ENCODE measurements at places on chromosomes 7 and 10. TPM values are rescaled to one million over a fixed set of nuclear protein-coding genes. Genes with fewer than 3 reads are reported as not detected.

- no peak for DNase-seq
Observed at GRCh38 chr10:33186150-33186549, 148.3 kb downstream of the NRP1 start.

DNA sequence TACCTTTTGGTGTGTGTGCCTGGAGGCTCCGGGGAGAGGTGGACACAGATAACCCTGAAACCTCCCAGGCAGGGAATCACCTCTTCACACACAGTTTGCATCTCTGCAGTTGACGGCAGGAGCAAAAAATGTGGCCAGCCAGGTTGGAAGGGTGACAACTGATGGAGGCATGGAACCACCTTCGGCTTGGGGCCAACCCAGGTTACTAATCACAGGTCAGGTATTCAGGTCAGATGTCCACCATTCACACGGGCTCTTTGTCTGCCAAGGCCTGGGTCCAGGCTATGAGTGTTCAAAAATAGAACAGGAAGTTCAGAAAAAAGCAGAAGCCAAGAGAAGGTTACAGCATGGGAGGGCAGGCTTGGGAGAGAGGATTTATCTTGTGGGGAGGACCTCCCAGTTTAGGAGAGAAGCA lies 137.2 kb upstream of the EFCAB10 start:
- DNase-seq: no peak

DNA sequence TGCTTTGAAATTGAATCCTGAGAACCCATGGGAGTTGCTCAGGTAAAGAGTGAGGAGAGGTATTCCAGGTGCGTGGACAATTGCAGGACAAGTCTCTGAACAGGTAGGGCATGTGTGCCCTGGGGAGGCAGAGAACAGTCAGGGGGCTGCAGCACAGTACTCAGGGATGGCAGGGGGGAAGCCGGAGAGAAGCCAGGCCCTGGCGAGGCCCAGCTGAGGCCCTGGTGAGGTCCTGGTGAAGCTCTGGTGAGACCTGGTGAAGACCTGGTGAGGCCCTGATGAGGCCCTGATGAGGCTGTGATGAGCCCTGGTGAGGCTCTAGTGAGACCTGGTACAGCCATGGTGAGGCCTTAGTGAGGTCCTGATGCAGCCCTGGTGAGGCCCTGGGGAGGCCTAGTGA lies 155.5 kb upstream of the GDF10 start:
- DNase-seq: no peak

- no peak for DNase-seq
Observed at GRCh38 chr7:36614959-36615358, 109.3 kb downstream of the AOAH start.

DNA sequence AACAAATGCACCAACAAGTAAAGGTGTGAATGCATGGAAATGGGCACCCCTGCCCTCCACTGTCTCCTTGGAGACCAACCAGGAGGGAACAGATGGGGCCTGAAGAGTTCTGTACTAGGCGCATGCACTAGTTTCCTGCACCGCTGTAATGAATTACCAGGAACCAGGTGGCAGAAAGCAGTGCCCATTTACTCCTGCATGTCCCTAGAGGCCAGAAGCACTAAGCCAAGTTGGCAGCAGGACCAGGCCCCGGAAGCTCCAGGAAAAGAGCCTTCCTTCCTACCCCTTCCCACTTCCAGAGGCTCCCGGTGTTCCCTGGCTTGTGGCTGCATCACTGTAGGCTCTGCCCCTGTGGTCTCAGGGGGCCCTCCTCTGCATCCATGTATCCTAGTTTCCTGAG lies 237.5 kb upstream of the PPP2R2D start:
- no peak for DNase-seq

The ARHGAP22 gene
- 3.2 TPM for total RNA-seq

The CTTNBP2 gene
- 12.6 TPM for total RNA-seq

The PRLHR gene
- total RNA-seq: not detected

The FBH1 gene
- 129 TPM for total RNA-seq

DNA sequence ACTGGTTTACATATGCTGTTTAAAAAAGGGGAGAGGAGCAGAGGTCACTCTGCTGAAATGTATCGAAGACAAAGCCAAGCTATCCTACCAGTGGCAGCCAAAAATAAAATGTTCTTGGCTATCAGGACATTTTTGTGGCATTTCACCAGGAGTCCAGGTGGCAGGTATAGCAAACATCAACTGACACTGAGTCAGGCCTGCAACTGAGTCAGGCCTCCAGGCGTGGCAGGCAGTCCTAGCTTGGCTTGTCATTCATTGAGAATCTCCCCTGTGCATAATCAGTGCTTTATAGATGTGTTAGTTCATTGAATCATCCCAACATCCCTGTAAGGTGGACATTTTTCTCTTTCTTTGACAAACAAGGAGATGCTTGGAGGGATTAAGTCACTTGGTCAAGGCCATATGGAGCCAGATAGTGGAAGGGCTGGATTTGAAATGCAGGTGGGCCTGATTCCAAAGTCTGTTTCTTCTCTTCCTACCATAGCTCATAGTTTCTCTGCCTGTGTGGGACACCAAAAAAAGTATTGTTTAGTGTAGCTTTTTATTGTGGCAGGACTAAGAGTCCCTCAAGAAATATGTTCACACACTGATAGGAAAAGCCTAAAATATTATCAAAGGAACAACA lies 4.3 kb downstream of the DYNC1I1 start:
- no peak for DNase-seq

The FANK1 gene
- total RNA-seq: 1.3 TPM

- DNase-seq: no peak
Observed at GRCh38 chr10:62108759-62109586, 159.7 kb downstream of the RTKN2 start.

- DNase-seq: no peak
Observed at GRCh38 chr7:18553605-18554003, 58.1 kb downstream of the HDAC9 start.

The NANOS1 gene
- total RNA-seq: 1.6 TPM

The EBLN1 gene
- total RNA-seq: not detected

GRCh38 chr10:48523212-48523819 lies 81.6 kb downstream of the ARHGAP22 start:
- no peak for DNase-seq

- DNase-seq: no peak
Observed at GRCh38 chr10:81928119-81928518, 53.1 kb downstream of the NRG3 start.

- no peak for DNase-seq
Observed at GRCh38 chr7:158894825-158895224, 38.5 kb downstream of the DYNC2I1 start.

The ABCB1 gene
- total RNA-seq: 5.8 TPM

DNA sequence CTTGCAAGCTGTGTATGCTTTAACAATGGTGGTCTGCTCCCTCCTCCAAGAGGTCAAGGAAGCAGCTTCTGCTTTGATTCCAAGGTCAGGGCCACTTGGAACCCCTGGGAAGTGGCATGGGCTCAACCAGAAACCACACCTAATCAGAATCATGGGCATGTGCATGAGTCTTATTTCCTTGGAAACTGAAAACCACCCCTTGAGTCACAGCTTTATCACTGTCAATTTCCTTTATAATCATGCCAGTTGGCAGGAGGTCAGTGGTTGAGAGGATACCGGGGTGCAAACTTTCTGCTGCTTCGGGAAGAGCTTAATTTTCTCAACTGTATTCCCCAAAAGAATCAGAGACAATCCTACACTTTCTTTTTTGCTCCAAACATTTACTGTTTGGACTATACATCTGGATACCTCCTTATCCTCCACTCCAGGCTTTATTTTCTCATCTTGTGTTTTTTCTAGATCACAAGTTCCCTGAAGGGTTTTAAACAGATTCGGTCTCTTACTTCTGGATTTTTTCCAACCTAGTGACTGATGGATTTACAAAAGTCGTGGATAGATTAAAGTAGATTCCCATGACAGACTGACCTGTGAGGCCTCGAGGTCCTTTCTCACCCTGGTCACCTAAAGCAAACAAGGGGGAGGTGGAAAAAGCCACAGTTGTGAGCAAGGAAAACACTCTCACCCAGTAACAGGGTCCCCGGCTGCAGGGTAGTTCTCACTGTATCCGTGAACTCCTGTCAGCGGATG lies 36.0 kb downstream of the COL17A1 start:
- no peak for DNase-seq

GRCh38 chr7:6320791-6321190 lies 48.4 kb upstream of the CYTH3 start:
- DNase-seq: no peak

The HABP2 gene
- total RNA-seq: not detected

DNA sequence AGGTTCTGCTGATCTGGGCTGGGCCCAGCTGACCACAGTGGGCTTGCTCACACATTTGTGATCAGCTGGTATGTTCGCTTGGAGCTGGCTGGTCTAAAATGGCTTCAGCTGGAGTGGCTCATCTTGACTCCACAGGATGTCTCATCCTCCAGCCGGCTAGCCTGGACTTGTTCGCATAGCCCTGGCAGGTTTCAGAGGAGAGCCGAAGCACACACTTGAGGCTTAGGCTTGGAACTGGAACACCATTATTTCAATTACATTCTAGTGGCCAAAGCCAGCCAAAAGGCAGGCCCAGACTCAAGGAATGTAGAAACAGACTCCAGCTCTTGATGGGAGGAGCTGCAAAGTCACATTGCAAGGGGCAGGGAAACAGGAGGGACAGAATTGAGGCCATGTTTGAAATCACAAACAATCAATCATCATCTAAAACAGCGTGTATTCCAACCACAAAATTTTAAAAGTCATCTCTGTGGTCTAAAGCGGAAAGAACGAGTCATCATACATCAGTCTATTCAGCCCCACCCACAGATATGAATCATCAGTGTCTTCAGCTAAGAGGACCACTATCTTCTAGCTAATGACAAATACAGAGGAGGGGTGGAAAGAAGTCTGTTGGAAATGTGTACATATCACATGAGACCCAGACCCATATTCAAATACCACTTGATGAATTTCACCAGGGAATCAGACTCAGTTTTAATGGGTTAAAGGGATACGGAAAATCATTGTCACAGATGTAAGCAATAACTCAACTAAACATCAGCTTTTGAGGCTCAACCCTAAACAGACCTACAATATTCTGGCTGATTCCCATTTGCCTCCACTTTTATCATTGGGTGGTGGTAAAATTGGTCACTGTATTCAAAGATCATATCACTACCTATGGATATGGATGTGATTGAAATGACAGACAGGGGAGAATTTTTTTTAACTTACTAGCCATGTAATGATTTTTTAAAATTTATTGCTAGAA lies 139.0 kb upstream of the MKLN1 start:
- no peak for DNase-seq

The ITPRID1 gene
- total RNA-seq: not detected

- DNase-seq: no peak
Observed at GRCh38 chr10:68752711-68753350, 31.8 kb downstream of the CCAR1 start.

DNA sequence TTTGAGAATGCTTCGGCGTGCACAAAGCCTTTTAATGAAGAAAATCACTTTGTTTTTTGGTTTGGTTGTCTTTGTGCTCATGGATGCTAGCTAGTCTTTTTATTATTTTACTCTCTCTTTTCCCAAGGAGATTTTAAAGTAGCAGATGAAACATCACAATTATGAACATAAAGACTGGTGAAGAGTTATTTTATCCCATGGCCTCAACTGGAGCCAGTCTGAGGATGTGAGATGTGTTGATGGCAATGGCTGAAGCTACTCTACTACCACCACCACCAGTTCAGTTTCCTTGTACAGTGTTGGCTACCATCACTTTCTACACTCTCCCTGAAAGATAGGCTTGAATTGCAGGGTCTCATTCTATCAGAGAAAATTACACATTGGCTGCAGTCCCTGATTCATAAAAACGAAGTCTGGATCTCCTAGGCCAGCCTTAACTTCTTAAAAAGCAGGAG lies 494 bp upstream of the HERC4 start:
- no peak for DNase-seq

- DNase-seq: no peak
Observed at GRCh38 chr10:120429395-120429794, 27.6 kb upstream of the PLPP4 start.

The CYP2C19 gene
- total RNA-seq: 0.50 TPM

The CBX3 gene
- 82.1 TPM for total RNA-seq

DNA sequence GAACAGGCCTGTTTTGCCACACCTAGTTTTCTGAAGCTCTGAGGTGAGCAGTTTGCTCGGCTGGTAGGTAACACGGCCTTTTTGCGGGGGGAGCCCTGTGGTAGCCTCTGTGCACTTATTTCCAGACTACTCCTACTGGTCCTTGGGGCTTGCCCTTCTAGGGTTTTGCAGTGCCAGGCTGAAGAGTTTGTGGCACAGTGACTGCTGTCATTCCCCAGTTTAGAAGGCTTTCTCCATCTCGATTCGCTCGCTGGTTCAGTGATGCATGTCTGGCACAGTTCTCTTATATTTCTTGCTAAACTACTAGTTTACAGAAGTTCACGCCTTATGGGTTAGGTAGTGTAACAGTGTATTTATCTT lies 711 bp downstream of the KIF20B start:
- no peak for DNase-seq

DNA sequence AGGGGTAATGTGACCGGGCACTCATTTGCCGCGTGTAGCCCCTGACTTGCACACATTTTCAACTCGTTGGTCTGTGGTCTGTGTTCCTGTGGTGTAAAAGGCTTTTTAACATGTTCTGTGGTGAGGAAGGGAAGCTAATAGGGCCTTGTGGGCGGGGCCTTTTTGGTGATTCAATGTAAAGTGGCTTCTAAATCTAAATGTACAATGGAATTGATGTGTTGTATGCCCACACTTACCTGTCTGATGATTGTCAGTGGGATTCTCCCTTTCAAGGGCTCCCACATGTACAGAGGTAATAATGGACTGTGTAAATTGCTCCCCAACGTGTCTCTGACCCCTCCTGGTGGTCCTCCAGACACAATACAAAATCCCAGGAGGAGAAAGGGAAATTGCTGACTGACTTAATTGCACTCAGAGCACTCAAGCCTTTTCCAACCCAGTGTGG lies 43.1 kb upstream of the GATAD1 start:
- DNase-seq: no peak

DNA sequence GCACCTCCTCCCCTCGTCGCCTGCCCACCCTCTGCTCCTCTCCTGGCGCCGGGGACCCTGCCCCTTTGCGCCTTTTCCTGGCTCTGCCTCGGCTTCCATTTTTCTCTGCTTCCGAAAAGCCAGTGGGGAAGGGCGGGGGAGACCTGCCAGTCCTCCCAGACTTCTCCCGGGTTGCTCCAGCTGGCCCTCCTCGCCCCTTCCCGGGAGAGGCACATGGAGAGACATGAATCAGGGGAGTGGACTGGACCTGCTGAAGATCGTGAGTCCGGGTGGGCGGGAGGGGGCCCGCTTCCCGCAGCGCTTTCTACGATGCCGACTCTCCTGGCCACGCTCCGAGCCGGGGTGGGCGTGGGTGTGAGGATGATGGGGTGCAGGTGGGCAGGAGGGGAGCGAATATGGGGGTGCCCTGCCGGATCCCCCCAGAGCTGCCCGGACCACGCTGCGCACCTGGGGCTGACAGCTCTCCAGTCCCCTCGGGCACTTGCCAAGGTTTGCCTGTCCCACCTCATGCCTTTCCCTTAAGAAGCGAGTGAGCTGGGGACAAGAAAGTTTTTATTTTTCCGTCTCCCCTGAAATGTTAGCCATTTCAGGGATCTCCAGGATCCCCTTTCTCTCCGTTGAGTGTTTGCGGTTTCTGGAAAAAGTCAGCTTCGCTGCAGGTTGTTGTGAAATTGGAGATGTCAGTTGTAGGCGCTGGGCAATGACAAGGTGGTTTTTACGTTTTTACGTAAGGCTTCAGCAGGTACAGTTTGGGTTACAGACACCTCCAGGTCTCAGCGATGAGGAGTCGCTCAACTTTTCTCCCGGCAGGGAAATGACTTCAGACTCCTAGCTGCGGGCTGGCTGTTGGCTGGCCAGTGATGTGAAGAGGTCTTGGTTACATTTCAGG lies 977 bp downstream of the CACNB2 start:
- no peak for DNase-seq

- DNase-seq: no peak
Observed at GRCh38 chr10:97335188-97335619, 675 bp upstream of the FRAT2 start.

- no peak for DNase-seq
Observed at GRCh38 chr10:123275136-123275564, 120.9 kb downstream of the BUB3 start.
